Stimulated activated CD8-positive, alpha-beta memory T cell treated with anti-CD3 and anti-CD28 coated beads, Interleukin-12 subunit alpha, Interleukin-12 subunit beta, amount 100 ng/mL, for 4 hours (primary cell): ENCODE measurements at places on chromosomes 3 and 15.

- no peak for DNase-seq
These were observed 201.3 kb upstream of the TPM1 start for GRCh38 chr15:62841269-62841628.

DNA sequence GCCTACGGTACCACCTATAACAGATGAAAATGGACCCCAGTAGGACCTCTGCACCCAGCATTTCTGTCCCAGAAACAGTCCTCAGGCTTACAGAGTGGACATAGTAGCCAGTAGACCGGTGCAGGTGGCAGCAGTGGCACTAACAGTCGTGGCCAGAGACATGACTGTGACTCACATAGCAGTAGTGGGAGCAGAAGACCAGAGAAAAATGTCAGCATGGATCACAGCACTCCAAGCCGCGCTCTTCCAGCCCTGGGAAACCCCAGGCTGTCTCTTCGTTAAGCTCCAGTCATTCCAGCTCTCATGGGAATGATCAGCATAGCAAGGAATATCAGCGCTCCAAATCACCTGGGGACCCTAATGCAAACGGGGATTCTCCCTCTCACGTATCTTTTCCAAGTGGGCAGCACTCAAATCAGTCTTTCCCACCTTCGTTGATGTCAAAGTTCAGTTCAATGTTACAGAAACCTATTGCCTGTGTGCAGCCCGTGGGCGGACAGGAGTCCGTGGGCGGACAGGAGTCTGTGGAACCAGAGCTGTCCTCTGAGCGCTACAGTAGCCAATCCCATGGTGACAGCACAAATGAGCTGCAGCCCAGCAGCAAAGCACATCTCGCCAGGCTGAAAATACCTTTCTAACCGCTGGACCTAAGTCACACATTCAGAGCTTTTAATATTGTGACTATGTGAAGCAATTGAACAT, 10.5 kb downstream of the BFSP2 start:
- no peak for DNase-seq

DNA sequence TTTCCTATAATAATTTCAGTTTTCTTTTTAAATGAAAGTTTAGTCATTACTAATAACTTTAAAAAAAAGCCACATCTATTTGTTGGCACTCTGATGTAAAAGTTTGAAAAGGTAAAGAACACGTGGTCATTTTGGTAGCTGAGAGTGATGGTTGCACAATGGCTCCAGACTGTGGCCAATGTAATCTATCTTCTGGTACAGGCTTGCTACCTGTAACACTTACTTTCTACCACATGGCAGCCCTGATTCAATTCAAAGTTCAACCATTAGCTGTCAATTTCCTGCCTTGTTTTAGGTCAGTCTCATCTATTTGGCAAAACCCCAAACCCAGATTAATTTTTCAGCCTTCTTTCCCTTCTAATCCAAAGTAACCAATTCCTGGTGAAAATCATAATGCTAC, 126.1 kb downstream of the TUSC7 start:
- no peak for DNase-seq

DNA sequence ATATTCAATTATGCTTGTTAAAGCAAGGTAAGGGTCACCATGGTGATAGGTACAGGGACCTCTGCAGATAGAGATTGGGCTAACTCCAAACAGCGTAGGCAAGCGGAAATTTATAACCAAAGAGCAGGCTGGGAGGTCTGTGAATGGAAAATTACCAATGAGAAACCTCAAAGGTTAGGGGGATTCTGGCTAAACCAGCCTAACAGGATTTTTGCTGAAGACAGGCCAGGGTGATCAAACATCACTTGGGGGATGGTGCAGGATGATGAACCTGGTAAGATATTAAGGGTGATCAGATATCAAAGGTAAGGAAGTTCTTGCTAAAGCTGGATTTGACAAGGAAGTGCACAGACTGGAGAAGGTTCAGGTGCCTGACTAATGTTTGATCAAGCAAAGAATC, 35.3 kb upstream of the SNRPN start:
- DNase-seq: no peak

DNA sequence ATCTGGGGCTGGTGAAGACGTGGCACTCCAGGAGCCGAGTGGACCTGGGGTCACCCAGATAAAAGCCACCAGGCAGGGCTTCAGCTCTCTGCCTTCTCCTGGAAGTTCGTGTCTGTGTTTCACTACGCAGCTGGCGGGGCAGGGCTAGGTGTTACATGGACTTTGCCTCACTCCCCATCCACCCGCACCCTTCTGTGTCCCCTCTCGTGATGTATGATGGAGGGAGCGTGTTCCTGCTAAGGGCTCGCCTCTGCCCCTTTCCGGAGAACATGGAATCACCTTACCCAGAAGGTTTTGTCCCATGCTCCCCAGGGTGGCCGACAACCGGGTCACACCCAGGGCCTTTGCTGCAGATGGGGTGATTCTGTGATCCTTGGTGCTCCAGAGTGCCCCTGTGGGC, 96.2 kb downstream of the GABRG3 start:
- DNase-seq: no peak

GRCh38 chr15:60001610-60002527, 2.2 kb upstream of the FOXB1 start:
- DNase-seq: no peak

DNA sequence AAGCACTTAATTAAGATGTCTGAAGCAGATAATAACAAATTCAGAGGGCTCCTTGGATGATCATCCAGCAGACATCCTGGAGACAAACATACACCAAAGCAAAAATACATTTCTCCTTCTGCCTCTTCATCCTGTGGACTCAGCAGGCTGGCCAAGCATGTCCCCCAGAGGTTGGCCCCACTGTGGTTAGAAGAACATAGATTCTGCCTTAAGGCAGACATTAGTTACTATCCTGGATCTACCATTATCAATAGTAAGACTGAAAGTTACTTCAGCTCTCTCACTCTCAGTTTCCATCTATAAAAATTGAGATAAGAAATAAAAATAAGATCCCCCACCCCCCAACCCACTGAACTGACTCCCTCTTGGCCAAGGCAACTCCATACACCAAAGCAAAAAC, 28.6 kb upstream of the TGFBR2 start:
- no peak for DNase-seq

GRCh38 chr3:23633261-23633960, 172.3 kb upstream of the UBE2E1 start:
- DNase-seq: no peak

- no peak for DNase-seq
These were observed 10.3 kb downstream of the TIMP4 start for GRCh38 chr3:12148183-12148940.

DNA sequence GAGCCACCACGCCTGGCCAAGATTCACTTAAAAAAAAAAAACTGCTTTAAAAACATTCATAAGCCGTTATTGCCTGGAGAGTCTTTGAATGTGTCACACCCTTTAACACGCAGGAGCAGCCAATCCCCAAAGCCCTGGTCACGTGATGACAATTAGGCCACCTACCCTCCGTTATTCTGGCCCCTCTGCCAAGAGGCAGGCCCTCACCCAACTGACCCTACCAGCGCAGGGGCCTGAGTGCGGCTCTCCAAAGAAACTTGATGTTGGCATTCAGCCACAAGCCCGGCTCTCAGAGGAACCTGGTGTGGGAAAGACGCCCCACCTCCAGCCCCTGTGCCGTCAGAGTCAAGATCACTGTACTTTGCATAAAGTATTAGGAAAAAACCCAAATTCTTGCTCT, 11.6 kb upstream of the MUC4 start:
- no peak for DNase-seq

GRCh38 chr15:25465835-25466234, 27.0 kb upstream of the UBE3A start:
- no peak for DNase-seq

DNA sequence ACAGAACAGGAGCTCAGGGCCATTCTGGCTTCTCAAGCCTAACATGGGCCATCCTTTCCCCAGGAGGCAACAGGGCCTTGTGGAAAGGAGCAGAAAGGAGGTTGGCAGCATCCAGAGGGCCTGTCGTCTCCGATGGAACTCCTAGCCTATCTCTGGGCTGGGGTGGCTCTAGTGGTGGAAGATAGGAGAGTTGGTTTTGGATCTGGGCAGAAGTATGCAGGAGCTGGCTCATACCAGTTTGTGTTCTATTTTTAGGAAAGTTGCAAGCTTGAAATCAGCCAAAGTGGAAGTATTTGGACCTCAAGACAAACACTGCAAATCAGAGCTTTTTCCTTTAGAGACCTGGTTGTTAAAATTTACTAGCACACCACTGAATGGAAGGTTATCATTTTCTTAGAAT, 35.4 kb upstream of the XCR1 start:
- no peak for DNase-seq

- no peak for DNase-seq
These were observed 245.6 kb upstream of the SATB1 start for GRCh38 chr3:18670759-18671158.
